ENCODE measurements at places on chromosomes 3 and 15.

DNA sequence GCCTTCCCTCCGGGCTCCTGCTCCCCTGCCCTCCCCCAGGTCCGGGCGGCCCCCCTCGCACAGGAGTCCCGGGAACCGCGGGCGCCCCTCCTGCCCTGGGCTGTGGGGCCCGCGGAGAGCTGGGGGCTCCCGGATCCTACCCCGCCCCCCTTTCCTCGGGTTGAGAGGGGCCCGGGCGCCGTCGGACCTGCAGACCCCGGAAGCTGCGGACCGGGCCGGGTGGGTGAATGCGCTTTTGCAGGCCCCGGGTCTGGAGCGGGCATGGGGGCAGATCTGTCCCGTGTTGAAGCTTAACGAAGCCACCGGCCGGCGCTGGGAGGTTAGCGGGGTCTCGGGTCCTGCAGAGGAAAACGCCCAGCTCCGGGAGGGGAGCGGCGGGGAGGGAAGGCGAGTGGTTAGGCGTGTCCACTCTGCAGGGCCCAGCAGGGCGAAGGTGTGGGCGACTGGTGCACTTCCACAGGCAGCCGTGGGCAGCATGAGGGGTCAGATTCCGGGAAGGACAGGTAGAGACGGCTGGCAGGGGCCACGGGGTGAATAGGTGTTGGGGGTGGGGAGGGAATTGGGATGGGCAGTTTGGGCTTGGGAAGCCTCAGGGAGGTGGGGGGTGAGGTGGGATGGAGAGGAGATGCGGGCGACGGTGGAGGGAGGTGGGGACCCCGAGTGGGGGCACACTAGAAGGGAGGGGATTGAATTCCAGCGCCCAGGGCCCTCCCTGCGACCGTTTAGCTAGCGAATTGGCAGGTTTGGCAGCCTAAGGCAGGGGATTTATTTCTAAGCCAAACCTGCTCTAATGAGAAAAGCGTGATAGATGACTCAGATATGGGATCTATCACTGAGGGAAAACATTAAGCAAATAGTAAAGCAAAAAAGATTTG is 635 bp downstream of the CD276 start:
- no peak for DNase-seq

- no peak for DNase-seq
These were observed 26.0 kb downstream of the MME start for GRCh38 chr3:155106119-155106518.

- DNase-seq: peak; percentile 12
These were observed 26.7 kb downstream of the FLNB start for GRCh38 chr3:58034738-58035523.

DNA sequence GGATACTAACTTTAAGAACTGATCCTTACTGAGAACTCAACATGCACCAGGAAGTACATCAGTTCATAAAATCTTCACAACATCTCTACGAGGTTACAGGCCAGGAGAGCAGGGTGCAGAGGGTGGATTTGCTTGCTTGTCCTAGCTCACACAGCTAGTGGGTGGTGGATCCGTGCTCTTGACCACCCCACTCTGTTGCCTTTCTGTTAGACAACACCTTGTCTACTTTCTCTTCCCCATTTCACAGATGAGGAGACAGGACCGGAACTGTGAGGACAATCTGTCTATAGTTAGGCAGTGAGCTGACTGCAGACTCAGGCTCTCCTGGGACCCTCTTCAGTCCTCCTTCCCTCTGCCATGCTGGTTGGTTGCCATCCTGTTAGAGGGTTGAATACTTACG is 221.7 kb upstream of the TLE3 start:
- no peak for DNase-seq

DNA sequence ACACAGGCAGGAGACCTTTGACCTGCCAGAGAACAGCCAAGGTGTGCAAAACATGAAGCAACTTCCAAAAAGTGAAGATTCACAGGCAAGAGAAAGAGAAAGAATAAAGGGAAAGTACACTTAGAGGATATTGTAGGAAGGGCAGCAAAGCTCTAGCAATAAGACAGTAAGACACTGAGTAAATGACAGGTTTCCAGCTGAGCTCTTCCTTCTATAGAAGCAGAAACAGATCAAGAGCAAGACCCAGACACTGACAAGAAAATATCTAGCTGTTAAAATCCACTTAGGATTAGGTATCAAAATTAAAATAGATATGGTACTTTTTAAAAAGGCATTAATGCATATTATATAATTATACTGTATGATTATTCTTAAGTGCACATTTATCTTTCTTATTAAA is 333.4 kb downstream of the RAP2B start:
- DNase-seq: no peak

- DNase-seq: no peak
These were observed 78.3 kb upstream of the ALDH1A3 start for GRCh38 chr15:100801256-100801900.

DNA sequence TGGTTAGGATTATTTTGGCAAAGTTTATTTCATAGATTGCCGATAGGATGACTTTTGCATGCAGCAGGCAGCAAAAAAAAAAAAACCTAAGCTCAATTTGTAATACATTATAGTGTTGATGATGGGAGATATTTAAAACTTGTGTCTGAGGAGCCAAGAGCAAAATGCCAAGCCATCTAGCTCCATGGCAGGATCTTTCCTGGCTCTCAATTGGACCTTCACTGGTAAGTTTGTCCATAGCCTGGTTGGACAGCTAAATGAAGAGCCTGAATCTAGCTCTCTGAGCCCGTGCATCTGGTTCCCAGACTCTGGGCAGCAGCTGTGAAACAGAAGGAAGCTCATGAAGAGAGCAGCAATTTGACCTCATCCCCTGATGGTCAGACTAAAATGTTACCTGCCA is 17.5 kb downstream of the STAC start:
- DNase-seq: no peak

- DNase-seq: no peak
These were observed 74.5 kb downstream of the RAB7A start for GRCh38 chr3:128800241-128801187.

DNA sequence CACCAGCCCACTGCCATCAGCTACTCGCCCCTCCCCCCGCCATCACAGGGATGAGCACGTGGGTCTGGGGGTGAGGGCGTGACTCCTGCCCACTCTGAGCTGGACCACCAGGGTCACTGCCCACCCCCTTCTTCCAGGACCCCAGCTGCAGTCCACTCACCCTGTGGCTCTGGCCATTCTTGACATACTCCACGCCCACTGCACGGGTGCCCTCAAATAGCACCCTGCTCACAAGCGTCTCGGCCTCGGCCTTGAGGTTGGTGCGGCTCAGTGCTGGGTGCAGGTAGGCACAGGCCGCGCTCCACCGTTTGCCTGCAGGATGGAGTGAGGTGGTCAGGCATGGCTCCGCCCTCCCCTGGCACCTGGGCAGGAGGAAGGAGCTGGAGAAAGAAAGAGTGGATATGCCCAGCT is 23.9 kb downstream of the CHDH start:
- DNase-seq: no peak

- no peak for DNase-seq
These were observed 65.1 kb downstream of the MEGF11 start for GRCh38 chr15:66188464-66188863.

GRCh38 chr3:34020726-34021680 is 222.6 kb downstream of the PDCD6IP start:
- DNase-seq: no peak

- DNase-seq: no peak
These were observed 95.8 kb upstream of the KLF13 start for GRCh38 chr15:31230630-31231485.

- no peak for DNase-seq
These were observed 51.8 kb upstream of the GALNT15 start for GRCh38 chr3:16122661-16123060.

GRCh38 chr3:141905129-141905528 is 28.7 kb downstream of the ATP1B3 start:
- no peak for DNase-seq

DNA sequence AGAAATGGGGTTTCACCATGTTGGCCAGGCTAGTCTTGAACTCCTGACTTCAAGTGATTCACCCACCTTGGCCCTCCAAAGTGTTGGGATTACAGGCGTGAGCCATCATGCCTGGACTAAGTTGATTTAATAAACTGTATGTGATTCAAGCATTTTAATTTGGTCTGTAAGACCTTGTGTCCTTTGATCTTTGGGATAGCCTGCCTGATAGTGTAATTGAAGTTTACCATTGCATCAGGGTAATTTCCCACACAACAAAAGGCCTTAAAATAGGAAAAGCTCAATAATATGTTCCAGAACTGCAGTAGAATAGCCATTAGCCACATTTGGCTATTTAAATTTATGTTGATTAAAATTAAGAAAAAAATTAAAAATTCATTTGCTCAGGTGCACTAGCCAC is 25.2 kb upstream of the DENND6A start:
- no peak for DNase-seq

- DNase-seq: no peak
These were observed 139.7 kb upstream of the RARB start for GRCh38 chr3:25288413-25288812.

DNA sequence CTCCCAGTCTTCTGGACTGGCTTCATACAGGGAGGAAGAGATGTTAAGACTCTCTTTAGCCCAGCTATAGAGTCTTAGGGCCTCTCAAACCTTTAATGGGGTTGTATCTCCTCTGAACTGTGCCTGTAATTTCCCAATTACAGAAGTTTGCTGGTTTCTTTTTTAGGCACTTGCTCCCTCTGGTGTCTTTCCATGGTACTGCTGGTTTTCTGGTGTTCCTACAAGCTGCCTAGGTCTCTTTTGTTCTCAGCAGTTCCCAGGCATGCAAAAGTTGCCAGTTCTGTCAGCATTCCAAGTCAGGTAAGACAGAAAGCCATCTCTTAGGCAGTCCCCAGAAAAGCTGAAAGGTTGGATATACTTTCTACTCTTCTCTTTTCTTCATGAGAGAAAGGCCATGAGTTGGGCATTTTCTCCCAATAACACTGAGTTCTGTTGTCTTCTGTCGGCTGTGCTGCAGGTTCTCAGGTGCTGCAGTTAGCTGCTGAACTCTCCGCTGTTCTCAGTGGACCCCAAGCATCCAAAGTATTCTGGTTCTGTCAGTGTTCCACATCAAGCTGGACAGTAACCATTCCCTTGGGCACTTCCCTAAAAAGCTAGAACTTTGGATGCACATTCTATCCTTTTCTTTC is 54.4 kb upstream of the EHHADH start:
- DNase-seq: peak; percentile 28

DNA sequence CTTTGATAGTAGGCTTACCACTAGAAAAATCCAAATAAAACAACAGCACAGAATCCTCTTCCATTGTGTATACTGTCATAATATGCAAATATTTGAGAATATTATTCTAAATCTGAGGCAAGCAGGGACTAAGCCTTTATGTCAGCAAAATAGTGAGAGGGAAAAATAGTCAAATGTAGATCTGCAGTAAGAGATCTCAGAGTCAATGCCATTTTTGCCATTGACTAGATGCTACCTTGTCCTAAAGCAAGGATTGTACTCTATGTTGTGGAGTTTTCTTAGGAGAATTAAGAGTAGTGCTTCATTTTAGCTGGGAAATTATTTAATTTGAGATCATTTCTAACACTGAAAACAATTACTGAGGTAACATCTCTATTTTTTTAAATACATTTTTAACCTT is 50.2 kb downstream of the IQCH start:
- DNase-seq: no peak

DNA sequence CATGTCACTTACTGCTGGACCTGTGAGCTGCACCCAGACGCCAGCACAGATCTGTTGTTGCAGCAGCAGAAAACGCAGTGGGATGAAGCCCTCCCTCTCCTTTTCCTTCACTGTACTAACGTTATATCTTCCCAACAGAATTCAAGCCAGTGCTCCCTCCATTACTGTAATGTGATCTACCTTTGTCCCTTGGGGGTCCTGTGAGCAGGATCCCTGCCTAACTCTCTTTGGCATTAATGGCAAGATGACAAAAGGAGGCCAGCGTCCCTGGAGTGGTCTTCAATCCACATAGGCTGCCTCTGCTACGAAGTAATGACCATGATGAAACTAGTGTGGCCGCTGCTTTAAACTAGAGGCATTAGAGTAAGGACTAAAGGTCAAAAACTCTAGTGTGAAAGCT is 69.3 kb upstream of the SOX14 start:
- DNase-seq: no peak

DNA sequence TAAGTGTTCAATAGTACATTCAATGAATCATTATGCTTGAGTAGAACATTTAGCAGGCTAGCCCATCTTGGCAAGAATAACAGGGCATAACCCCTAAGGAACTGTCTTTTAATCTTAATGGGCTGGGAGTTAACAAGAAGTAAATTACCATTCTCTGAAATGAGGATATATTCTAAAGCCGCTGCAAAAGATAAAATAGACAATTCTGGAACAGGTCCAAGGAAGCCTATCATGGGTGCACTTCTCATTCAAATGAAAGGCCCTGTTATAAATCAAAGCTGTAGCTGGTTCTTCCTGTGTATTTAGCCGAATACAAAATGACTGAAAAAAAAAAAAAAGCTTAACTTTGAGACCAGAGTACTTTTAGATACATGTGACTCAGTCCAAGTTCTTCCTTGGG is 15.6 kb downstream of the MTHFS start:
- DNase-seq: no peak

- DNase-seq: no peak
These were observed 1.4 kb downstream of the FURIN start for GRCh38 chr15:90869601-90870353.

DNA sequence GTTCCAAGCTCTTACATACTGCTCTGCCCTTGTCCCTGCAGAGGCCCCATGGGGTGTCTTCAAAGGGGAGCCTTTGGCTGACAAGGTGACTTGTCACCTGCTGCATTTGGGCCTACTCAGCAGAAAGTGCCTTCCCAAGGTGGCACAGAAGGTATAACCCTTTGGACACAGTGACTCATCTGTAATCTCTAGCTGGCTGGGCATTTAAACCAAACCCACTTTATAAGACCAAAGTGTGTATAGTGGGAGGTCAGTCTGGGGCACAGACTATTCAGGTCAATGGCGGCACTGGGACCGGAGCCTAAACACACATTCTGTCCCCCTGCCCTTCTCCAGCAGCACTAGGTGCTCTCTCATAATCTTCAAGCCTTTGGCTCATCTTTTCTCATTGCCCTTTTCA is 35.1 kb downstream of the GJD2 start:
- DNase-seq: no peak

- DNase-seq: no peak
These were observed 406.6 kb downstream of the MECOM start for GRCh38 chr3:169256796-169257522.

- DNase-seq: no peak
These were observed 6.9 kb downstream of the ABTB1 start for GRCh38 chr3:127679534-127680145.

- DNase-seq: no peak
These were observed 41.0 kb upstream of the CAPN7 start for GRCh38 chr3:15165061-15165460.

GRCh38 chr3:196060834-196061233 is 21.1 kb downstream of the TFRC start:
- DNase-seq: no peak

- DNase-seq: peak; percentile 51
These were observed at the start of gene BDH1 for GRCh38 chr3:197555281-197556261. BDH1 (minus strand) TSS chr3:197555968; CDS start chr3:197546443, 9,525 bp downstream.

All from activated gamma-delta T cell treated with anti-CD3 and anti-CD28 coated beads, Interleukin-2, amount 50 U/mL, for 16 hours (primary cell).